Skeletal muscle cell (primary cell): ENCODE measurements at places on chromosomes 11 and 22.

DNA sequence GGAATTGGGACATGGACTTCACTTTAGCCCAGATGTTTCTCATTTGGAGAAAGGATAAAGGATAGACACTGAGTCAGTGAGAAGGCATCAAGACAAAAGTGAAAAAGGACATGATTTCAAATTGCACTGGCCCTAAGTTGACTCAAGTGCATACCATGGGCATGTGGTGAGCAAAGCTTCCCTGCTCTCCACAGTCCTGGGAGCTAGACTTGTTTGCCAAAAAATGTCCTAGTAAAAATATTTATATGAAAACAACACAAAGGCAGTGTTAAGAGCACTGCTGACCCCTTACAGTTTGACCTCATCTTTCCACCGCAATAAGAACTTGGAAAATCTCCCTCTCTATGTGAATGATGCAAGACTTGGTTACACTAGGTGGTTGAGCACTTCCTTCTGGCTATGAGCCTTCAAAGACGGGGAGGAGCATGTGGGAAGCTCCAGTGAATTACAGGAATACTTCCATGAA lies 46.5 kb upstream of the FIBIN start:
- DNase-seq: peak; percentile 100

- no peak for DNase-seq
Measured at GRCh38 chr22:37544955-37545702, 15.2 kb upstream of the CDC42EP1 start.

DNA sequence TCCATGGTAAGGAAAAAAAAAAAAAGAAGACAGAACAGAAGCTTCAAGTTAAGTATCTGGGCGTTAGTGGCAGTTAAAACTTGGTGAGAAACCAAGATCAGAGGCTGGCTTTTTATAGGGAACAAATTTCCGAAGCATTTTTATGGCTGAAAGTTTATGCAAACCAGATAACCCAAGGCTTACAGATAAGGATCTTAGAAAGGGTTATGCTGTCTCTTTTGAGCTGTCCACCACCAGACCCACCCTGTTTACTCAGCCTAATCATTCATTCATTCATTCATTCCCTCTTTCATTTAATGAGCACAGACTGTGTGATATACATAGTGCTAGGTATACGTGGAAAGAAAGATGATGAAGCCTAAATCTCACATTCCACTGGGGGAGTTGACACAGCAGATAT lies 89.5 kb downstream of the ME3 start:
- no peak for DNase-seq

DNA sequence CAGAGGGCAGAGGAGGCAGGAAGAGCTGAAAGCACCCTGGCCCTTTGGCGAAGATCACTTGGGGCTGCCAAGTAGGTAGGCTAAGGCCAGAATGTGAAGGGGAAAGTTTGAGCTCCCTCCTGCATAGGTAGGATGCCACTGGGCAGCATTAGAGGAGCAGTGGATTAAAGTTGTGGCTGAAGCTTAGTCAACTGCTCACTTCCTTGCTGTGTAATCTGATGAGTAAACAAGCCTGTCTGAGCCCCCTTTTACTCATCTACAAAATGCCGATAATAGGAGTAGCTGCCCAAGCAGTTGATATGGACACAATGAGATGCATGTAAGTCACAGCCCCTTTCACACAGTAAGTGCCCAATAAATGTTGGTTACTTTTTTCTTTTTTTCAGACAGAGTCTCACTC lies 216.4 kb downstream of the MN1 start:
- DNase-seq: no peak

GRCh38 chr11:95134491-95134890 lies 44.8 kb downstream of the ENDOD1 start:
- peak; percentile 53 for DNase-seq

GRCh38 chr22:20885557-20886323 lies 26.9 kb downstream of the SNAP29 start:
- peak; percentile 37 for DNase-seq

- DNase-seq: no peak
Measured at GRCh38 chr11:111135778-111136570, 109.6 kb upstream of the POU2AF2 start.

DNA sequence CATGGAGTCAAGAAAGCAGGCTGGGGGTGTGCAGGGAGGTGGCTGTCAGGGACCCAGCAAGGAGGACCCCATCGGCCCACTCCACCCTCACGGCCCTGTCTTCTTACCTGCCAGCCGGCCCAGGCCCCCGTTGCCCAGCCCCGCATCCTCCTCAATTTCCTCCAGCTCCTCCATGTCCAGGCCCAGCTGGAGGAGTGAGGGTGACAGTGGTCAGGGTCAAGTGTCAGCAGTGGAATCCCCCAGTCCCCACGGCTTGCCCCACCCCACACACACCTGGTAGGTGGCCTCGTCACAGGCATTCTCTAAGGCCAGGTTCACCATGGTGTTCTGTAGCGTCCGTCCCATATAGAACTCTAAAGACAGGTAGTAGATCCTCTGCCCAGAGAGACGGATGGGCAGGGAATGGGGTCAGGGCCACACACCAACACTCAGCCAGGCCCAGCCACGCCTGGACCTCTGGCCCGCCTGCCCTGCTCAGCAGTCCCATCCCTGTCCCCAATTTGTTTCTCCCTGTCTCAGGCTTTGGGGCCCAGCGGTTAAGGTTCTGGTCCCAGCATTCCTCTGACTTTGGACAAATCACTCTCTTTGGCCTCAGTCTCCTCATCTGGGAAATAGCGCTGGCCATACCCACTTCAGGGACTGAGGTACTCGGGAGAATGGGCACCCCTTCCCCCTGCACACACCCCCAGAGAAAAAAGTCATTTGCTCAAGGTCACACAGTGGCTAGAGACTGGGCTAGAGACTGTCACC lies 1.3 kb downstream of the PYGM start:
- DNase-seq: no peak

- DNase-seq: no peak
Measured at GRCh38 chr22:17113600-17113999, 7.6 kb downstream of the TMEM121B start.

DNA sequence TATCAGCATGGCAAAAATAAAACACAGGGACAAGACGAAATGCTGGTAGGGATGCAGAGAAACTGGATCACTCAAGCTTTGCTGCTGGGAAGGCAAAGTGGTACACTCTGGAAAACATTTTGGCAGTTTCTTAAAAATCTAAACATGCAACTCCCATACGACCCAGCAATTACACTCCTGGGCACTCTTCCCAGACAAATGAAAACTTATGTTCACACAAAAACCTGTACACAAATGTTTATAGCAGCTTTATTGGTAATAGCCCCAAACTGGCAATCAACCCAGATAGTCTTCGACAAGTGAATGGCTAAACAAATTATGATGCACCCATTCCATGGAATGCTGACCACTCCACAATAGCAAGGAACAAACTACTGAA lies 35.8 kb upstream of the PRR5 start:
- DNase-seq: no peak

DNA sequence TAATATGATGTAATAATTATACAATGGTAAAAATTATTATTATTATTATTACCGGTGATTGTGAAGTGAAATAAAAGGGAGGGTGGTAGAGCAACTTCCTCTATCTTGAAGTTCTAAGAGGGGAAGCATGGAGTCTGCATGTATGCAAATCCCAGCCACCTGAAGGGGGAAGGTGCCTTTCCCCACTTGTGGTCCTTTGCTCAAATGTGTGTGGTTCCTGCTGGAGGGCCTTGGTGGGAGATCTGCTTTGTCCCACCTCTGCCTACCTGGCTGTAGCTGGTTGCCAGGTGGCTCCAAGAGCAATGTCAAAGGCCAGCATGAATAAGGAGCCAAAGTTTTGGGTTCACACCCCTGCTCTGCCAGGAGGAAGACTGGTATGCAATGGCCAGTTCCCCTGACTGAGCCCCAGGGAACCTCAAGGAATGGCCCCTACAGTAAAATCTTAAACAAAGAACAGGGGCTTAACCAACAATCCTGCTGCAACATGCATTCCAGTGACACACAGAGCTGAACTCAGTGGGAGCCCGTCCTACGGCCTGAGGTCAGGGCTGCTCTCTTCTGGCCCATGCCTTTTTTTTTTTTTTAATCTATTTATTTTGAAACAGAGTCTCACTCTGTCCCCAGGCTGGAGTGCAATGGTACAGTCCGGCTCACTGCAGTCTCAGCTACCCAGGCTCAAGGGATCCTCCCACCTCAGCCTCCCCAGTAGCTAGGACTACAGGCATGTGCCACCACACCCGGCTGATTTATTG lies 8.5 kb downstream of the TMEM132A start:
- no peak for DNase-seq

DNA sequence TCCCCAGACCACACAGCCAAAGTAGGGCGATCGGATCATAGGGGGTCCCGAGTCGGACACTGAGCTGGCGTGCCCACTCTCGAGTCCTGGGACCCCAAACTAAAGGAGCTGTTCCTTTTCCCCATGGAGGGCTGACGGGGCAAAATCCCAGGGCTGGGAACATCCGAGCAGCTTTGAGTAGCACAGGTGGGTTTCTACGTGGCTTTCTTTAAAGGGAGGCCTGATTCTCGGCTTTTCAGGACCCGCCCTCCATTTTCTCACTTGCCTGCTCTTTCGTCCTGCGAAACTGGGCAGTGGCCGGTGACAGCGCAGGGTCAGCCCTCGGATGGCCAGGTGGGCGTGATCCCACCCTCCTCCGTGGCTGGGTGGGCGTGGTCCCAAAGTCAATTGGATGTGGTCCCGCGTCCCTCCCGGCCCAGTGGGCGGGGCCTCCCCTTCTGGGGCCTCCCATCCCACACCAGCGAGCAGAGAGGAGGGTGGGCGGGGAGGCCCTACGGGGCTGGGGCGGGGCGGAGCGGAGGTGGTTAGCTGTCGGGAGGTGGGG lies 17.5 kb upstream of the TXNRD2 start:
- no peak for DNase-seq

- no peak for DNase-seq
Measured at GRCh38 chr11:23099256-23099655, 239.0 kb upstream of the CCDC179 start.

DNA sequence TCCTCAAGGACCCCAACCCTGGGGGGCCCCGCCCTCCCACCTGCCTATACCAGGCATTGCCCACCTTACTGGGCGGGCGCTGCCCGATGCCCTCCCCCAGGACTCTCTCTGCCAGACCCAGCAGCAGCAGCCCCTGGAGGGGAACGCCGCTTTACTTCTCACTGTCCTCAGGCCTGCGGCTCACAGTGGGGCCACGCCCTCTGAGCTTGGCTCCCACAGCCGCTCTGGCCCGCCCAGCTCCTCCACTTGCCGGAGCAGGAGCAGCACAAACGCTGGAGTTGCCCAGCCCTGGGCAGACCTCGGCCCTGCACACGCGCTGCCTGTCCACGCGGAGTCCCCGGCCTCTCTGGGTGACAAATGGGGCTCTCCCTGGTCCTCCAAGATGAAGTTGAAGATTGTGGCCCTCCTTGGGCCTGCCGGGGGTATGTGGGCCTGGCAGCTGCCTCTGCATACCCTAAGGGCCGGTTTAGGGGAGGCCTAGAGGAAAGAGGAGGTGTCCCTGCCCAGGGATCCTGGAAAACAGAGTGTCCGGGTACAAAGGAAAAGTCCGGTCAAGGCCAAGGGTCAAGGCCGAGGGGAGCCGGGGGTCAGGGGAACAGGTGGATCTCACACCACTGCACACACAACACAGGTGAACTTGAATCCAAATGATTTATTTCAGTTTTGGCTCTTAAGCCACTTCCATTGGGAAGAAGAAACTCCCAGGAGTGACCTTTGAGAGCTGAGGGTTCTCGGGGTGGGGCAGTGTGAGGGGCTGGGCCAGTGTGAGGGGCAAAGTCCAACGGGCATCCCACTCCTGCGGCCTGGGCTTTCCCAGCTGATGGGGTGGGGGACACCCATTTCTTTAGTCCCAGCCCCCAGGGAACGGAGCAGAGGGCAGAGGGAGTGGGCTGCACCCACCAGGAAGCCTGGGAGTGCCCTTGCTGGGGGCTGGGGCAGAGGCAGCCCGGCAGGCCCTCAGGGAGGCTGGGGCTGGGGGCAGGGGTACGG lies 674 bp upstream of the BAIAP2L2 start:
- DNase-seq: no peak

DNA sequence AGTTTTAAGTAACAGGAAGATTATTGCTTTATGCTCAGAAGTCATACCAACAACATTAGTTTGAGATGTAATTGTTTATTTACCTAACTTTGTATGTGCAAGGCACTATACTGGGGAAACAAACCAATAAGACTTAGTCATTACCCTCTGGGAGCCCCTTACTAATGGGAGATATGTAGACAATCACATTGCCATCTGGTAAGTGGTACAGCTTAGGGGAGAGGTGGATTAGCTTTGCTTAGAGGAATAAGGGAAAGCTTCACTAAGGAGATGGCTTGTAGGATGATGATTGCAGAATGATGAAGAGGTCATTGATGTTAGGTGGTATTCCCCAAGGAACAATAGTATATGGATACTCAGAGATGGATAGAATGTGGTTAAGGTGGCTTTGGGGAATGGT lies 17.5 kb downstream of the EMSY start:
- DNase-seq: no peak

DNA sequence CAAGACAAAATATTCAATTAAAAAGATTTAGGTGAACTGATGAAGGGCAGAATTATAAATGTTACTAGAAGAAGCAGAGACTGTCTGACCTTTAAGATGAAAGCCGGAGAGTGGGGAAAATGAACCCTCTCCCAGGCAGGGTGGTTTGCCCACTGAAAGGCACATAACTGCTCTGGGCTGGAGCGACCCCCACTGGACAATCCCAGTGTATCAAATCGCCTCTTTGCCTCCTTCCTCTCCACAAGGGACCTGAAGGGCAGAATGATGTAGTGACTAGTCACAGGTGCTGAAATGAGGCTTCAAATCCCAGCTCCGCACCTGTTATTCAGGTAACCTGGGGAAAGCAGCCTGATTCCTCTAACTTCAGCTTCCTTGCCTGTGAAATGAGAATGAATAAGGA lies 69.0 kb downstream of the EFCAB6 start:
- DNase-seq: no peak

GRCh38 chr11:78037056-78037455 lies 14.0 kb upstream of the KCTD14 start:
- DNase-seq: no peak

GRCh38 chr11:84899134-84899533 lies 728.0 kb downstream of the DLG2 start:
- no peak for DNase-seq

DNA sequence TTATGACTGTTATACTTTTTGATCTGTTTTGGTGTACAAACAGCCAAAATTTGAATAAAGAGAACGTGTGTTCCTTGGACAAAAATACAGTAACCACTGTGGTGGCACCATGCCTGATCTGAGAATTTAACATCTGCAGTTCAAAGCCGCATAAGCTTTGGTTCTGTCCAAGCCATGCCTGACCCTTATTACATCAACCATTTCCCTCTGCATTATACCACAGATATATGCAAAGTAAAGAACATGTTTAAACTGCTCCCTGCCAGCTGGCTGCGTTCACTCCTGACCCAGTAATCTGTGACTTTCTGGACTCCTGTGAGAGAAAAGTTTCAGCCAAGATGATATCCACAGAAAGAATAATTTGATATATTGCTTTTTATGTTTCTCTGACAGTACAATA lies 890.5 kb upstream of the ANO3 start:
- peak; percentile 2 for DNase-seq

DNA sequence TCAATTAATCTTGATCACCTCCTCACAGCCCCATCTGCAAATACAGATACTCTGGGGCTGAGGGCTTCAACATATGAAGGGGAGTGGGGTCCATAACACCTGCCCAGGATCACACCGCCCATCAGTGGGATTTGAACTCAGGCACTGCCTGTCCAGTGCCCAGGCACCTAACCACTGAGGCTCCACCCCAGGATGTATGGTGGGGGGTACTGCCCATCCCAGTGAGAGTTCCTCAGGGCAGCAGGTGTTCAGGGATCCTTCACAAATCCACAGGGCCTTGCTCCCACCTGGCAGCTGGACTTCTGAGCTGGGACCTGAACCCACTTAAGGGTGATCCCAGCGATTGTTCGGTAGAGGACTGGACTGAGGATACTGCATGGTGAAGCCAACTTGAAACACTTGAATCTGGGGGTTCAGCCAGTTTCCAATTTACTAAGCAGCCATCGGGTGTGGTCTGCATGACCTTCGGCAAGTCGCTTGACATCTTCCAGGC lies 33.3 kb downstream of the PRDM11 start:
- DNase-seq: no peak
